ENCODE measurements at places on chromosomes 12 and 14.

- DNase-seq: no peak
Measured at GRCh38 chr12:3453990-3454680, 36.9 kb upstream of the PRMT8 start.

DNA sequence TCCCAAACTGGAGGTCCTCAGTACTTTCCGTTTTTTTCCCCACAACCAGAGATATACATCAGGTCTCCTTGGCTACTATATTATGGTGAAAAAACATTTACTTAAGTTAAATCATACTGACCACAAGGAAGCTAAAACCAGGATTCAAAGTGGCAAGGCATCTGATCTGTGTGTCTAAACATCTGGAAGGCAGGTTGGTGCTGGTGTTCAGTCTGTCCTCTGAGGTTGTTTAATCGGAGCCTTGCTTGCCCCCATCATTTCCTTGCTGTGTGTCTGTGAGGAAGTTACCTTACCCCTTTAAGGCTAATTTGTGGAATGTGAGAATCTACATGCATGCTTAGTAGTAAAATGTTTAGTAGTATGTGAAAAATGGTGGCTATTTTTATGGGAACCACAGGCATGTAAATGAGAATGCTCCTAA, 75.6 kb downstream of the GALNT4 start:
- no peak for DNase-seq

GRCh38 chr14:79586989-79587598, 624.2 kb downstream of the DIO2 start:
- DNase-seq: no peak

DNA sequence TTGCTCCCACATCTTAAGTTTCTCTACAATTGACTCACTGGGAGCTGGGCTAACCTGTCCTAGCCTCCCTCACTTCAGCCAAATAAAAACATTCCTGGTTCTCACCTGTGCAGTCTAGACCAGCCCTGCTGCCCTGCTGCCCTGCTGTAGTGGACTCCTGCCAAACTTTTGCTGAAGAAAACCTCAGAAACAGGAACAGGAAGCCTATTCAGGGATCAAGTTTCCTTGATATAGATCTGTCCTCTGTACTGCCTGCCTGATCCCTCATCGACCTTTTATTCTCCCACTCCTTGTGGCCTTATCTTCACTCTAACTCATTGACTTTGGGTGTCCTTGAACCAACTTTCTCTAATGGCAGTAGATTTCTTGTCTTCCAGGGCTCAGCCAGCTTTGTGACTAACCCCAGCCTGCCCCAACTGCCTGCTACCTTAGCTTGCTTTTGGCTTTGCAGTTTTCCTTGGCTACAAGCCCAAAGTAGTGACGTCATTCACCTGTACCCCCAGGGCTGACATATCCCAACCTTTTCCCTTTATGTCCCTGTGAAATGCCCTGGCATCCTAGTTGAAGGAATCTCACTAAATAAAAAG, 234.8 kb downstream of the DUSP6 start:
- no peak for DNase-seq

DNA sequence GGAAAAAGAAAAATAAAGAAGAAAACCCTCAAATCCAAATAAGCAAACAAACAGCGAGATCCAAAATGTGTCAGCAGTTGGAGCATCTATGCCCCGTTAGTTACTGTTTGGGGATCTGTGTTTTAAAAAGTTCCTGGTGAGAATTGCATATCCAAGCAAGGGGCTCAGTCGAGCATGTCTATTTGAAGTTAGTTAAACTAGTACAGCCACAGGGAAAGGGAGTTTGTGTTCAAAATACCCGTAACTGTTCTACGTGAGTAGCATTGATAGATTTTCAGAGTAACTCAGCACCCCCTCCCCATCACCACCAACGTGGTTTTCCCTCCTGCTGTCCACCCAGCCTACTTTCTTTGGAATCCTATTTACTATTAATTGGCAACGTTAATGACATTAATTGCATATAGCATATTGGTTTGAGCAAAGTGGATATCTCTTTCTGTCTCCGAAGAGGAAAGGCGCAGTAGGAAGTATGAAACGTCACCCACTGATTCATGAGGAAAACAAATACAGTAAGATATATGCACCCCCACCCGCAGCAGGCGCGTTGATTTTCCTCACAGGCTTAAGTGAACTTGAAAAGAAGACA, 1.5 kb downstream of the NPAS3 start:
- no peak for DNase-seq

DNA sequence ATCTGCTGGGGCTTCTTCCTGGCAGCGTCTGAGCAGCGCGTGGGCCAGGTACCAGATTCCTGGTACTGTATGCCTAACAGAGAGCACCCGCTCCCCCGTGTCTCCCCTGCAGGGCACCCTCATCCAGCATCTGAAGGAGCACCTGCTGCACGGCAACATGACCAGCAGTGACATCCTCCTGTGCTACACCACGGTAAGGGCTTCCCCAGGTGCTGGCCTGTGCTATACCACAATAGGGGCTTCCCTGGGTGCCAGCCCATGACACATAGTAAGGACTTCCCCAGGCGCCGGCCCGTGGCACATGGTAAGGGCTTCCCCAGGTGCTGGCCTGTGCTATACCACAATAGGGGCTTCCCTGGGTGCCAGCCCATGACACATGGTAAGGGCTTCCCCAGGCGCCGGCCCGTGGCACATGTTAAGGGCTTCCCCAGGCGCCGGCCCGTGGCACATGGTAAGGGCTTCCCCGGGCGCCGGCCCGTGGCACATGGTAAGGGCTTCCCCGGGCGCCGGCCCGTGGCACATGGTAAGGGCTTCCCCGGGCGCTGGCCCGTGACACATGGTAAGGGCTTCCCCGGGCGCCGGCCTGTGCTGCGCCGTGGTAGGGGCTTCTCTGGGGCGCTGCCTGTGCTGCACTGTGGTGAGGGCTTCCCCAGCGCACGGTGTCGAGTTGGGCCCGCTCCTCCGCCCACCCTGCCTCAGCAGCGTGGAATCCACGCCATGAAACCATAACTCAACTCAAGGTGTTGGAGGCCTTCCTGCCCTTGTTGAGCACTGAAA, 49.3 kb downstream of the AACS start:
- no peak for DNase-seq

GRCh38 chr12:80121661-80122060, 22.3 kb downstream of the OTOGL start:
- no peak for DNase-seq

- DNase-seq: no peak
Measured at GRCh38 chr14:33349871-33350270, 411.2 kb downstream of the NPAS3 start.

- no peak for DNase-seq
Measured at GRCh38 chr12:99135376-99135775, 490.3 kb downstream of the APAF1 start.

GRCh38 chr12:712172-712863, 40.1 kb upstream of the WNK1 start:
- DNase-seq: no peak

GRCh38 chr12:131015581-131016337, 62.1 kb downstream of the ADGRD1 start:
- no peak for DNase-seq

DNA sequence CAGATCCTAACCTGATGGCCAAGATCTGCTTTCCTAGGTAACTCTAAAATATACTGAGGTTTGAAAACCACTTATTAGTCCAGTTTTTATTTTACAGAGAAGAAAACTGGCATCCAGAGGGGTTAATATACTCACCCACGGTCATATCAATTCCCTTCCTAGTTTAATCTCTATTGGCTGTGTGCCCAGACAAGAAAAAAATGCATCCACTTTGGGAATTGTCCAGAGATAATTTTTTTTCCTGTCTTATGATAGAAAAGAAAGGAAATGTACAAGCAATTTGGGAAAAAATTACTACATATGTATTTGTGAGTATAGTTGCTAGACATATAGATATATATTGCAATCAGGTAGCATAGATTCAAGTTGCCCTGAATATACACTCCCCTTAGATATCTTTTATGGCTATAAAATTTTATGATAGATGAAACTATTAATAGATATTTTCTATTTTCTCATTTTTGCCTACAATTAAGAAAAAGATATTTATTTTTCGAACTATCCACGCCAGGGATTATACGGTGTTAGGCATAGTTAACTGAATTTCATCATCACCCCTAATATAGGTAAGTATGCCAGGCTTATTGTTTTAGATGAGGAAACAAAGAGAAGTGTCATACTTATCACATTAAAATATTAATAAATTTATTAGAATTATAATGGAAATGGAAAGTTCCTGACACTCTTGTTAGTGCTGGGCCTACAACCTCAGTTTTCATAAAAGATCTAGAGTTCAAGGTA, 100.5 kb upstream of the SLC38A2 start:
- no peak for DNase-seq

GRCh38 chr12:65858831-65859230, 34.5 kb downstream of the HMGA2 start:
- DNase-seq: no peak

DNA sequence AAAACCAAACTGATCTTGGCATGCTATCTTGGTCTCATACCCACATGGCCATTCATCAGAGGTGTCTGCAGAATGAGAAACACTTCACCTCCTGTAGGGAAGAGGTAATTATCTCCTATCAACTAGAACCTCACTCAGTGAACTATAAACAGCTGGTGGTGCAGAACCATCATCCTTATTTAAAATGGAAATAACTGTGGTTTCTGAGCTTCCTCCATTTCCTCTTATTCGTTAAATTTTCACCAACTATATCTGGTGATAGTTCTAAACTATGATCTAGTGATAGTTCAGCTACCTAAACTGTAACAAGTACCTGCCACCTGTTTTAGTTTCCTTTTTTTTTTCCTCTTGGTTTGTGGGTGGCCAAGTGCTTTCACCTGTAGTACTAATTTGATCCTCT, 218.5 kb downstream of the FUT8 start:
- DNase-seq: no peak

DNA sequence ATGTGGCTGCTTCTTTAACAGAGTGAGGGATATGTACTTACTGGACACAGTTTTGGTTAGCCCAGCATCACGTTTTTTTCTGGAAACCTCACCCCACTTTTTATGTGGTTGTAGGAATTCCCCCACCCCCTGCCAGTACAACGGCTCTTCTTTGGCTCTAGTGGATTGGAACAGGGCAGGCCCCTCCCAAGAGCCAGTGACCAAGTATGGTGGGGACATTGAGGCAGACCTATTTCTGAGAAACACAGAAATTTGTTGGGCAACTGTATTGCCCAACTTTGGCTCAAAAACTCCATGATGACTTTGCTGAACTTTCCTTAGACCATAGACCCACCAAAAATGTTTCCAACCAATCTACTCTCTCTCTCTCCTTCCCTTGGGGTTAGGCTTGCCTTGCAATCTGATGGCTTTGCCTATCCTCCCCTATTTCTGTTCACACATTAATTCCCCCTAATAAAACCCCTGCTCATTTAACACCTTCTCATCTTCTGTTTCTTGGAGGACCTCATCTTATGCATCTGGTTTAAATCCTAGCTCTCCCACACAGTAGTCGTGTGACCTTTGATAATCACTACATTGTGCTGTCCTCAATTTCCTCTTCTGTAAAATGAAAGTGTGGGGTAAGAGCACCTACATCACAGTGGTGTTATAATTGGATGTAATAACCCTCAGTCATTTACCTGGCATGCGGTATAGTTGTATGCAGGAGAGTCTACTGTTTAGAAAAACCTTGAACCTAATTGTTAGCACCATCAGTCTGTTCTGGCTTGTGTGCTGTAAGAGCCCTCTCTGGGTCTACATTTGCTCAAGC, 71.7 kb downstream of the IGF1 start:
- DNase-seq: no peak
